Esophagus muscularis mucosa (tissue), 4 donors: ENCODE measurements at places on chromosomes 13 and 19. TPM values are rescaled to one million over a fixed set of nuclear protein-coding genes. Genes with fewer than 3 reads are reported as not detected.

DNA sequence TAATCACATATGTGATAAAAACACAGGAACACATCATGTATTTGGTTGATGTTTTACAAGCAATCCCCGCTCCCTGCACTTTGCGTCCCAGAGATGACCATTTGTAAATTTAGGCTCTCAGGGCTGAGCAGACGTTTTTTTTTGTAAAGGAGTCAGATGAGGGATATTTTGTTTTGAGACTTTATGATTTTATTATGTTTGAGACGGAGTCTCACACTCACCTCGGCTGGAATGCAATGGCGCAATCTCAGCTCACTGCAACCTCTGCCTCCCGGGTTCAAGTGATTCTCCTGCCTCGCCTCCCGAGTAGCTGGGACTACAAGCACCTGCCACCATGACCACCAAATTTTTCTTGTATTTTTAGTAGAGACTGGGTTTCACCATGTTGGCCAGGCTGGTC lies 1.4 kb downstream of the TLE6 start:
- H3K27ac ChIP-seq, result peak overlapping the region; percentile 65
- no peak for DNase-seq
- H3K4me3 ChIP-seq, result no peak overlapping the region

DNA sequence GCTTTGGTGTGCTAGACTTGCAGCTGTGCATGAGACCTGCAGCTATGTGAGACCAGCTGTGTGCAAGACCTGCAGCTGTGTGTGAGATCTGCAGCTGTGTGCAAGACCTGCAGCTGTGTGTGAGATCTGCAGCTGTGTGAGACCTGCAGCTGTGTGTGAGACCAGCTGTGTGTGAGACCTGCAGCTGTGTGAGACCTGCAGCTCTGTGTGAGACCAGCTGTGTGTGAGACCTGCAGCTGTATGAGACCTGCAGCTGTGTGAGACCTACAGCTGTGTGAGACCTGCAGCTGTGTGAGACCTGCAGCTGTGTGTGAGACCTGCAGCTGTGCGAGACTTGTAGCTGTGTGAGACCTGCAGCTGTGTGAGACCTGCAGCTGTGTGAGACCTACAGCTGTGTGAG lies 6.7 kb upstream of the DCUN1D2 start:
- no peaks in the 10 kb centered on the region for H3K27me3 ChIP-seq
- no peak overlapping the region for H3K27ac ChIP-seq
- peaks cover 78% of the 10 kb centered on the region for H3K36me3 ChIP-seq
- peaks cover 53% of the 10 kb centered on the region for H3K4me1 ChIP-seq
- no peak for DNase-seq
- H3K4me3 ChIP-seq, result no peak overlapping the region

Gene APOC4
- not detected for total RNA-seq

Gene FUT3
- total RNA-seq, result not detected

DNA sequence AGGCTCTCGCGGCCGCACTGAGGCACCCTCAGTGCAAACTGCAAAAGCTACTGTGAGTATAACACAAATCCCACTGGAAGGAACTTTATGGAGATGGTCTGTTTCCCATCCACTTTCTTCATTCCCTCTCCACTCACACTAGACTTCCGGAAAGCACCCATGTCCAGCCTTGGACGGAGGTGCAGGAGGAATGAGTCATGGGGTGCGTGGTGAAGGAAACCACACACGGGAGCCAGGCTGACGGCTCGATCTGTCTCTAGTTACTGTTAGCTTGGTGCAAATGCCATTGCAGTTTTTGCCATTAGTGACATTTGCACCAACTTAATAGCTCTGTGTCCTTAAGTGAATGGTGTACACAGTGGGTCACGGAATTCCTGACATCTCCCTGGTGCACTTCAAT lies 14.6 kb downstream of the NLRP8 start:
- H3K27me3 ChIP-seq, result no peaks in the 10 kb centered on the region
- no peak overlapping the region for H3K4me3 ChIP-seq
- no peaks in the 10 kb centered on the region for H3K4me1 ChIP-seq
- no peak overlapping the region for H3K27ac ChIP-seq

Gene PLIN5
- total RNA-seq, result 8.3 TPM

- H3K4me3 ChIP-seq, result no peak overlapping the region
- H3K27me3 ChIP-seq, result no peaks in the 10 kb centered on the region
- H3K4me1 ChIP-seq, result no peaks in the 10 kb centered on the region
- no peaks in the 10 kb centered on the region for H3K36me3 ChIP-seq
- DNase-seq, result no peak
These were observed 93.0 kb upstream of the ARGLU1 start for GRCh38 chr13:106660746-106661625.

Gene MISP
- total RNA-seq, result 2.0 TPM

Gene GSX1
- total RNA-seq, result not detected

DNA sequence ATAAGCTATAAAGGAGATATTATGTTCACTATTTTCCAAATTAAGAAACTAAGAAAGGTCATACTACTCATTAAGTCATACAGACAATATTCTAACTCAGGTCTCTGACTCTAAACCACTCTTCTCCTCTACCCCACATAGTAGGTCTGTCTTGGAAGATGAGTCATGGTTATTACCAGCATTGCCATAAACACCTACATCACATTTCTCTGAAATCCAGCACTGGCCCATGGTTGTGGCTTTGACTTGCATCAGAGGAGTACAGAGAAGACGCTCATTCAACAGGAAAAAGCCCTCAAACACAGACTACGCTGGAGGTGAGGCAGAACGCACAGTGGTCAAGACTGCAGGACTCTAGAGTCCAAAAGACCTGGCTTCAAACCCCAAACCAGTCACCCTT lies 476.8 kb downstream of the COG6 start:
- peaks cover 6% of the 10 kb centered on the region for H3K4me1 ChIP-seq
- H3K27ac ChIP-seq, result no peak overlapping the region
- DNase-seq, result no peak

Gene KRTDAP
- total RNA-seq, result not detected

- H3K27ac ChIP-seq, result no peak overlapping the region
- H3K27me3 ChIP-seq, result no peaks in the 10 kb centered on the region
- H3K4me1 ChIP-seq, result no peaks in the 10 kb centered on the region
- no peaks in the 10 kb centered on the region for H3K36me3 ChIP-seq
These were observed 624.9 kb downstream of the SLITRK6 start for GRCh38 chr13:85174291-85174690.

GRCh38 chr13:111114362-111115060 lies 599 bp upstream of the ARHGEF7 start:
- peaks cover 24% of the 10 kb centered on the region for H3K4me1 ChIP-seq
- peak overlapping the region; percentile 68 for H3K27ac ChIP-seq
- peak; percentile 91 for DNase-seq

- H3K27ac ChIP-seq, result no peak overlapping the region
- H3K36me3 ChIP-seq, result peaks cover 83% of the 10 kb centered on the region
- DNase-seq, result no peak
- no peaks in the 10 kb centered on the region for H3K4me1 ChIP-seq
- H3K4me3 ChIP-seq, result no peak overlapping the region
- no peaks in the 10 kb centered on the region for H3K27me3 ChIP-seq
These were observed 53.8 kb downstream of the PARP4 start for GRCh38 chr13:24458736-24459135.

GRCh38 chr19:41871573-41872383 lies 5.3 kb upstream of the CD79A start:
- H3K4me1 ChIP-seq, result no peaks in the 10 kb centered on the region
- no peak for DNase-seq
- no peak overlapping the region for H3K4me3 ChIP-seq
- H3K27ac ChIP-seq, result no peak overlapping the region

Gene PNMA8B
- total RNA-seq, result 3.3 TPM

GRCh38 chr13:21075011-21075378 lies 13.6 kb upstream of the LATS2 start:
- H3K4me1 ChIP-seq, result peaks cover 47% of the 10 kb centered on the region
- no peak for DNase-seq
- peak overlapping the region; percentile 77 for H3K27ac ChIP-seq
- H3K4me3 ChIP-seq, result peak overlapping the region; percentile 64
- no peaks in the 10 kb centered on the region for H3K27me3 ChIP-seq
- H3K36me3 ChIP-seq, result no peaks in the 10 kb centered on the region

- no peak overlapping the region for H3K4me3 ChIP-seq
- no peak for DNase-seq
- no peaks in the 10 kb centered on the region for H3K36me3 ChIP-seq
- no peaks in the 10 kb centered on the region for H3K27me3 ChIP-seq
- no peak overlapping the region for H3K27ac ChIP-seq
These were observed 60.5 kb upstream of the MEDAG start for GRCh38 chr13:30845297-30846214.

GRCh38 chr19:7348587-7349230 lies at the start of gene ARHGEF18:
ARHGEF18 (plus strand) TSS chr19:7348937; CDS start chr19:7362891, 13,954 bp downstream.
- DNase-seq, result no peak
- no peak within 1 kb of the TSS for H3K4me3 ChIP-seq
- H3K36me3 ChIP-seq, result no peaks in the 10 kb centered on the region
- H3K4me1 ChIP-seq, result no peaks in the 10 kb centered on the region
- H3K27me3 ChIP-seq, result no peaks in the 10 kb centered on the region

Gene OR4F17
- total RNA-seq, result not detected

Gene SLC15A1
- not detected for total RNA-seq

DNA sequence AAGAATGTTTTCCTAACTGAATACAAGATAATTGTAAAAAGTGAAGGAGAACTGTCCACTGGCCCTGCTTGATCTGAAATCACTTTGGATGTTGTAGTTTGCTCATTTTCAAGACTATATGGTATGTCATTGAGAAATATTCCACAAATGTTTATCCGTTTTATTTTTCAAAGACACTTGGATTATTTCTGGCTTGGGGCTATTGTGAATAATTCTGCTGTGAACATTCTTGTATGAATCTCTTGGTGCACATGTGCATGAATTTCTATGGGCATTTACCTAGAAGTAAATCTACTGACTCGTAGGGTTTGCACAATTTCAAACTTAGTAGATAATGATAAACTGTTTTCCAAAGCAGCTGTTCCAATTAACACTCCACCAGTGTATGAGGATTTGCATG lies 8.6 kb downstream of the RXFP2 start:
- no peaks in the 10 kb centered on the region for H3K4me1 ChIP-seq
- H3K36me3 ChIP-seq, result no peaks in the 10 kb centered on the region
- no peak overlapping the region for H3K4me3 ChIP-seq
- no peak for DNase-seq
- H3K27ac ChIP-seq, result no peak overlapping the region
- H3K27me3 ChIP-seq, result peaks cover 23% of the 10 kb centered on the region

DNA sequence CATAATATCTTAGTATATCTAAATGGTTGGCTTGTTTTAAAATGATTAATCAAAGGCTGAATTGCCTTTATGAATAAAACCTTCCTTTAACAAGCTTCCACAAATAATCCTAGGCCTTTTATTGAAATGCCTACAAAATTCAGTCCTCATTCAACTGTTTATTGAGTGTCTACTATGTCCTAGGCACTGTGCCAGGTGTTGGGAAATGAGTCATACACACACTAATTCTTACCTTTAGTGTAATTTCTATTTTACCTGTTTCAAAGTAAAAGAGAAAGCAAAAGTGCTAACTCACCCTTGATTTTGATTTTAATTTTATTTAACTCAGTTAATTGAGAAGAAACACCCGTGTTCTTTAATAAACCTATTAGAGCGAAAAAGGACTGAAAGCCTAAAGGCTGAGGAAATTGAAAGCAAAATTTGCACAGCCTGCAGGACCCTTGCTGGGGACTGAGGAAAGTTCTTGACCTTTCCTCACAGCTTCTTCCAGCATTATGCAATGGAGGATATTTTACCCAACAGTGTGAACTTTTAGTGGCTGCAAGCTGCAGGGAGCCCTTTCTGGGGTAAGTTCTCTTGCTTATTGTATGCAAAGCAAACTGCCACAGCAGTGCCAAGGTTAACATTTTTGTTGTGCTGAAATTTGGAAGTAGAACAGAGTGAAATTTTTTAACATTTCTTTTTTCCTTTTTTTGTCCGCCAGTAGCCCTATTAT lies 83.1 kb downstream of the B3GLCT start:
- no peak overlapping the region for H3K27ac ChIP-seq
- no peaks in the 10 kb centered on the region for H3K4me1 ChIP-seq
- H3K36me3 ChIP-seq, result peaks cover 10% of the 10 kb centered on the region
- no peak overlapping the region for H3K4me3 ChIP-seq

- no peak overlapping the region for H3K4me3 ChIP-seq
- no peak overlapping the region for H3K27ac ChIP-seq
- no peak for DNase-seq
- no peaks in the 10 kb centered on the region for H3K4me1 ChIP-seq
- H3K27me3 ChIP-seq, result no peaks in the 10 kb centered on the region
These were observed 54.1 kb downstream of the C13orf42 start for GRCh38 chr13:51057001-51057400.

Gene PABPC3
- total RNA-seq, result not detected

DNA sequence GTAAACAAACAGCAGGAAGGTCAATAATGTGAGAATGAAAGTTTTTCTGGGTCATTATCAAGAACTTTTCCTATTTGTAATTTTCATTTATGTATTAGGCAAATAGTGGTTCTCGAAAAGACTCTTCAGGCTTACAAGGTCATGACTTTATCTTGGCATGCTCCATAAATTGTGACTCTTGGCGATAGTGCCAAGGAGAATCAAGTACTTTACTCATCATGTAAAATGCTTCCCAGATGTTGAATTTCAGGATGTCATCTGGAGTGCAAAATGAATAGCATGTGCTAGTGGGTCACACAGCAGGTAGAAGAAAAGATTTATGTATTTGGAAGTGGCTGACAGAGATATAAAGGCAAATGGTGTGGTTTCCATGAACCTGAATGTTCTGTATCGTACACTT lies 1492.7 kb upstream of the PCDH20 start:
- no peak overlapping the region for H3K4me3 ChIP-seq
- H3K27ac ChIP-seq, result no peak overlapping the region
- no peaks in the 10 kb centered on the region for H3K36me3 ChIP-seq
- H3K27me3 ChIP-seq, result no peaks in the 10 kb centered on the region
- no peaks in the 10 kb centered on the region for H3K4me1 ChIP-seq

GRCh38 chr13:80840316-80840976 lies 499.5 kb upstream of the SPRY2 start:
- H3K4me3 ChIP-seq, result no peak overlapping the region
- H3K27me3 ChIP-seq, result no peaks in the 10 kb centered on the region
- no peak overlapping the region for H3K27ac ChIP-seq

Gene CIC
- total RNA-seq, result 74.2 TPM

GRCh38 chr19:14517446-14517839 lies 754 bp downstream of the DNAJB1 start:
- peaks cover 33% of the 10 kb centered on the region for H3K36me3 ChIP-seq
- DNase-seq, result no peak
- peak overlapping the region; percentile 100 for H3K27ac ChIP-seq
- peaks cover 50% of the 10 kb centered on the region for H3K4me1 ChIP-seq
- H3K27me3 ChIP-seq, result no peaks in the 10 kb centered on the region
- H3K4me3 ChIP-seq, result peak overlapping the region; percentile 80

Gene C19orf81
- not detected for total RNA-seq

DNA sequence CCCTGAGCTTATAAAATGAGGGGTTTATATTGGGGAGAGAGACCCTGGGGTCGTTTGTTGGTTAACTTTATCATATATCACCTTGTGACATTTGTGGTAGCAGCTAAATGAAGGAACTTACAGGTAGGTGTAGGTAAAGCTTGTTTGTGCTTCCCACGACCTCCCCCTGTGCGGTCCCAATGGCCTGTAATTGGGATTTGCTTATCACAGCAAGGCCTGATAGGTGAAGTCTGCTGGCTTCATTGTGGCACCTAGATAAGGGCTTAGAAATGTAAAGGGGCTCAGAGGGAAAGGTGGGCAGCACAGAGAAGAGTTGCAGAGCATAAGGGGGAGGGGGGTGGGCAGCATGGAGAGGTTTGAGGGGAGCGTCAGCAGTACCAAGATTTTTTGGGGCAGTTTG lies 35.5 kb upstream of the MLNR start:
- H3K27me3 ChIP-seq, result no peaks in the 10 kb centered on the region
- H3K27ac ChIP-seq, result no peak overlapping the region
- H3K4me1 ChIP-seq, result no peaks in the 10 kb centered on the region
- peaks cover 74% of the 10 kb centered on the region for H3K36me3 ChIP-seq

Gene URAD
- total RNA-seq, result not detected

Gene NLRP9
- not detected for total RNA-seq
